ENCODE measurements at places on chromosomes 2 and 18.

- peak; percentile 77 for DNase-seq
Measured at GRCh38 chr2:209619782-209620181, 151.8 kb upstream of the UNC80 start.

GRCh38 chr2:118672571-118673158 is 174.8 kb downstream of the EN1 start:
- no peak for DNase-seq

DNA sequence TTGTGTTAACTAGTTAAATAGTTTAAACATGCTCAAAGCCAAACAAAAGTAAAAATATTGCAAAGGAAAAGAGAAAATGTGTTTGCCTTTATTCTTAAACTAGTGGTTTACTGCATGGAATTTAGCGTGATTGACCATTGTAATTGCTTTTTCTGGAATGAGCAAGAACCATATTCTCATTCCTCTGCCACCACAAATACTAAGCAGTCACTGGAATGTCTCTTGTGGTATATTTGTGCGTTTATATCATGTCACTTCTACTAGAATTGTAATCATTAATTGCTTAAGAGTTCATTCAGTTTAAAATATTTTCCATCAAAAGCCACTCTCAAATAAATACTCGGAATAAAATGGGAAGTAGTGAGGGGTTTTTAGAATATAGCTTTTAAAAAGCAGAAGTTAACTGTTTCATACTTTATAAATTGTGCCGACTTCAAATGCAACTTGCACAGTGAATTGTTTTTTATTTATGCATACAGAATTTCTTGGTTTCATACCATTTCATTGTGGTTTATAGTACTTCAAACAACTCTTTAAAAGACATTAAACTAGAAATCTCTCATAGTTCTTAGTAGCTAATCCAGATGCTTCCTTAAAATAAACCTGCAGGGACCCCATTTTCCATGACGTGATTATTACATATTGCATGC is 288.1 kb downstream of the EPHA4 start:
- DNase-seq = no peak

DNA sequence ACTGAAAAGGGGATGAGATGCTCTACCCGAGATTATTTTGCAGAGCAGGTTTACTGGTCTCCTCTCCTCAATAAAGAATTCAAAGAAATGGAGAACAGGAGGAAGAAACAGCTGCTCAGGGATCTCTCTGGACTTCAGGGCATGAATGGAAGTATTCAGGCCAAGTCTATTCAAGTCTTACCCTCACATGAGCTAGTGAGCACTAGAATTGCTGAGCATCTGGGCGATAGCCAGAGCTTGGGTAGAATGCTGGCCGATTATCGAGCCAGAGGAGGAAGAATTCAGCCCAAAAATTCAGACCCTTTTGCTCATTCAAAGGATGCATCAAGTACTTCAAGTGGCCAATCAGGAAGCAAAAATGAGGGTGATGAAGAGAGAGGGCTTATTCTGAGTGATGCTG is 60.0 kb downstream of the PIKFYVE start:
- no peak for DNase-seq

DNA sequence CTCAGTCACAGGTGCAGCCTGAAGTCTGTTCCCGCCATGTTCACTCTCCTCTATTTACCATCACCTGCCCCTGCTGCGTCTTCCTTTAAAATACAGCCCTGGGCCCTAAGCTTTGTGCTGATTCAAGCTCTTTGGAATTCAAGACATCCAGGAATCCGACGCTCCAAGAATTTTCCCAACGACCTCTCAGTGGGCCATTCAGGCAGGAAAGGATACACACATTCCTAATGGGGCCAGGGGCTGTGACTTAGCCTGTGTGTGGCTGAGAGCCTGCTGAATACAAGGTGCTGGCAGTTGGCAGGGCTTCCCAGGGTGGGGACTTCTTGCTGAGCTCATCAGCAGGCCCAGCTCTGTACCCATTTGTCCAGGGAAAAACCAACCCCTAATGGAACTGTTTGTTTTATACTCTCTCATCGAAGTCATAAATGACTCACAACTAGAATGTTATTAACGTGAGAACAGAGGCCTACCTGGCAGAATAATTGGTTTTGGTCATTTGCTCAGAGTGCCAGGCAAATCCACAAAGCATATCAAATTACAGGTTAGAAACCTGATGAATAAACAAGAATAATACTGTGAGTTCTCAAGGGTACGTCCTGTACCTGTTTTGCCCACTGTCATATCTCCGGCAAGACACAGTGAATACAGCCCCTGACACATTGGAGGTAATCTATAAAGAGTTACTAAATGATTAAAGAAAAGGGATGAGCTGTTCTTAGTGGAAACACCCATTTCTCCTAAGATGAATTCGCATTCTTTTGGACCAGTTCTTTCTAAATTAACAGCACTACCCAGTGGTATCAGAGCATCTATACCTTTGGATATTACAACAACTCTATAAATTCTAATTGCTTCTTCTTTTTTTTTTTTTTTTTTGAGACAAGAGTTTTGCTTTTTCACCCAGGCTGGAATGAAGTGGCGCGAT is 12.6 kb upstream of the KCMF1 start:
- DNase-seq = no peak

GRCh38 chr2:57941816-57942215 is 104.8 kb upstream of the VRK2 start:
- DNase-seq = no peak

DNA sequence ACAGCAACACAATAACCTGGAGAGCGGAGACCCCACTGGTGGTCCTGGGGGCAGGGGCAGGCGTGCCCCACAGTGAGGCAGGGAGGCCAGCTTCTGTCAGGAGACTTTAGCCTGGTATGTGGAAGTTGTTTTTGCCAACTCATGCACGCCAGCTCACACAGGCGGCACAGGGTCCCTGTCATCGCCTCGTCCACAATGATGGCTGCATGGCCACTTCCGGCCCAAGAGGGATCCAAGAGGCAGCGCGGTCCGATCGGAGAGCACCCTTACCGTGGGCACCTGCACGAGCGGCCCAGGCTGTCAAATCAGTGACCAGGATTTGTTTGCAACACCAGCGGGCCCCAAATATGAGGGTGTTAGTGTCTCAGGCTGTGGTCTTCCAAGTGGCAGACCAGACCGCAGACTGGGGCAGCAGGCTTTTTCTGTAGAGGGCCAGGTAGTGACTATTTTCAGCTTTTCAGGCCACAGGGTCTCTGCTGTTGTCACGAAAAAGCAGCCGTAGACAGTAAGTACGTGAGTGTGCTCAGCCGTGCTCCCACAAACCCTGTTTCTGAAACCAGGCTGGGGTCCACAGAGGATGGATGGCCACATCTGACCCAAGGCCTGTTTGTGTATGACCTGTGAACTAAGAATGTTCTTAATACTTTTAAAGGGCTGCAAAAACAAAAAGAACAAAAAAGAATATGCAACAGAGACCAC is 21.2 kb downstream of the SNED1 start:
- no peak for DNase-seq

DNA sequence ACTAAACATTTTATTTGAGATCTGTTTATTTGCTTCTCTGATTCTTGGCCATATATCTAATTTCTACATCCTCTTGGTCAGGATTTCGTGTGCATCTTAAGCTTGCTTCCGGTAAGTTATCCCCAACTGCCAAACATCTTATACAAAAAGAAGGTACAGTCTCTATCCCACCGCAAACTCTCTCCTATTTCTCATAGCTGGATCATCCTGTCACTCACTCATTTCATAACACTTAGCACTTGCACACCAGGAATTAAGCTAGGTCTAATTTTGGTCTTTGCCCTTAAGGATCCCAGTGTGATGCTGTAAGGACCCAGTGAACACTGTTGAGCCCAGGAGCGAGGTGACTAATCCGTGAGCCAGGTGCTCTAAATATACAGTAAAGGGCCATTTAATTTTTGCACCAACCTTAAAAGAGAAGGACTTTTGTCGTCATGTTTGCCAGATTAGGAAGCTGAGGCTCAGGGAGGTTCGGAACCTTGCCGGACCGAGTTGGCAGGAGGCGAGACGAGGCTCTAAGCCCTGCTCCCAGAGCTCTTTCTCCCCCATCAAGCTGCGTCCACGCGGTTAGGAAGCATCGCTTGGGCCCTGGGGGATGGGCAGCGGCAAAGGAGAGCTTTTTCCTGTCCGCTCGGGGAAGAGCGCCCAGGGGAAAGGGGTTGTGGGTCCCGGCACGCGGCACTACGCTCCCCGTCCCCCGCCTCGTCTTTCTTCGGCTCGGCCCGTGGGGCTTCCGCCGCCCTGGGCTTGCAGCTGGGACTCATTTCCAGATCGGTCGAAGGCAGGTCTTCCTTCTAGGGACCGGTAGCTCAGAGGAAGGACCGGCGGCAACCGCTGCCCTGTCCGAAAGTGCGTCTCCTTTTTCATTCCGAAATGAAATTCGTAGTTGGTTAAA is 4.1 kb upstream of the ITPRIPL1 start:
- DNase-seq = no peak

All from SIG-M5 (cell line).